Natural killer cell treated with Interleukin-12 subunit alpha and Interleukin-12 subunit beta and Interleukin-15 and Interleukin-18, amount 100 ng/mL, for 72 hours (primary cell): ENCODE measurements at places on chromosomes 11 and 22. TPM values are rescaled to one million over a fixed set of nuclear protein-coding genes. Genes with fewer than 3 reads are reported as not detected.

GRCh38 chr11:13831696-13832095 lies 130.8 kb upstream of the SPON1 start:
- H3K27me3 ChIP-seq, result peaks cover 16% of the 10 kb centered on the region
- no peaks in the 10 kb centered on the region for H3K4me1 ChIP-seq
- no peak overlapping the region for H3K4me3 ChIP-seq
- DNase-seq, result no peak

GRCh38 chr11:61151545-61152252 lies 9.5 kb downstream of the VPS37C start:
- peaks cover 18% of the 10 kb centered on the region for H3K36me3 ChIP-seq
- peaks cover 6% of the 10 kb centered on the region for H3K4me1 ChIP-seq
- no peak overlapping the region for H3K27ac ChIP-seq
- H3K27me3 ChIP-seq, result no peaks in the 10 kb centered on the region
- H3K4me3 ChIP-seq, result no peak overlapping the region
- no peak for DNase-seq

The CRYBB3 gene
- 0.78 TPM for total RNA-seq

GRCh38 chr11:61841636-61842527 lies 13.8 kb downstream of the FADS2 start:
- H3K4me3 ChIP-seq, result no peak overlapping the region
- H3K27ac ChIP-seq, result no peak overlapping the region
- no peaks in the 10 kb centered on the region for H3K27me3 ChIP-seq
- no peak for DNase-seq

The TP53AIP1 gene
- not detected for total RNA-seq
